Renal cortical epithelial cell (primary cell): ENCODE measurements at places on chromosomes 7 and 10. TPM values are rescaled to one million over a fixed set of nuclear protein-coding genes. Genes with fewer than 3 reads are reported as not detected.

Gene PLCE1
- 1.4 and 4.4 TPM in 2 replicates for total RNA-seq

Gene AGAP4
- total RNA-seq, result 0.35 and 5.9 TPM in 2 replicates

Gene PPP1R9A
- 32.8 and 56.6 TPM in 2 replicates for total RNA-seq

DNA sequence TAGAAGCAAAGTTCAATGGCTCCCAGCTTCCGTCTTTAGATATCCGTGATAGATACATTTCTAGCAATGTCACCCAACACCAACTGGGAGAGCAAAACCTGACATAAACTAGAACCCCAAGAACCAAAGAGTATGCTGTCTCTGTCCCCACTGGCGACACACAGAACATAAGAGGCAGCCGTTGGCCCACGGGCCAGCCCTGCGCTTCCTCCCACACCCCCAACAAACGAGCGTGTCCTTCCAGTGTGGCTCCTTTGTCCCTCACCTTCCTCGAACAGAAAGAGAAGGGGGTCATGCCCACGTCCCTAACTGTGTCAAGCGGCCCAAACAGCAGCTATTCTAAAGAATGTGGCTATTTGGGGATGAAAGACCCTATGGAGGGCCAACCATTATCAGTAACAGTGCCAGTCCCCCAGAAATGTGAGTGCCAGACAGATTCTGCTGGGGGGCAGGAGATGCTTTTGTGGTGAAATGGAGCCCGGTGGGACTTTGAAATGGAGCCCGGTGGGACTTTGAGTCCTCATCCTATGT lies 171.9 kb downstream of the USP6NL start:
- DNase-seq, result no peak

DNA sequence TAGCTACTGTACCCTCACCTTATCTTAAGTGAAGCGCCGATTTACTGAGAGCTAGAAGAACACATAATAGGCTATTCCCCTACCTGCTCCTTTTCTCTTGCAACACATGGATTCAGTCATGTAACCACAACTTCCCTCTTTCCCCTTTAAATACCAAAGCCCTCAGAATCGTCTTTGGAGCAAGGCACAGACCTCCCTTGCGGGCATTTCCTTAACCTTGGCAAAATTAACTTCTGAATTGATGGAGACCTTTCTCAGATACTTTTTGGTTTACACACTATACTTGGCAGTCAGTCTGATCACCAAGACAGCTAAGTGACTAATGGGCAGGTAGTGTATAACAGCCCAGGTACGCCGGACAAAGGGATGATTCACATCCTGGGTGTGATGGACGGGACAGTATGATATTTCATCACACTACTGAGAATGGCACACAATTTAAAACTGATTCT lies 72.7 kb upstream of the SEC61G start:
- peak; percentile 75 for DNase-seq

- no peak for DNase-seq
Observed at GRCh38 chr10:84392181-84392580, 63.8 kb downstream of the CCSER2 start.

DNA sequence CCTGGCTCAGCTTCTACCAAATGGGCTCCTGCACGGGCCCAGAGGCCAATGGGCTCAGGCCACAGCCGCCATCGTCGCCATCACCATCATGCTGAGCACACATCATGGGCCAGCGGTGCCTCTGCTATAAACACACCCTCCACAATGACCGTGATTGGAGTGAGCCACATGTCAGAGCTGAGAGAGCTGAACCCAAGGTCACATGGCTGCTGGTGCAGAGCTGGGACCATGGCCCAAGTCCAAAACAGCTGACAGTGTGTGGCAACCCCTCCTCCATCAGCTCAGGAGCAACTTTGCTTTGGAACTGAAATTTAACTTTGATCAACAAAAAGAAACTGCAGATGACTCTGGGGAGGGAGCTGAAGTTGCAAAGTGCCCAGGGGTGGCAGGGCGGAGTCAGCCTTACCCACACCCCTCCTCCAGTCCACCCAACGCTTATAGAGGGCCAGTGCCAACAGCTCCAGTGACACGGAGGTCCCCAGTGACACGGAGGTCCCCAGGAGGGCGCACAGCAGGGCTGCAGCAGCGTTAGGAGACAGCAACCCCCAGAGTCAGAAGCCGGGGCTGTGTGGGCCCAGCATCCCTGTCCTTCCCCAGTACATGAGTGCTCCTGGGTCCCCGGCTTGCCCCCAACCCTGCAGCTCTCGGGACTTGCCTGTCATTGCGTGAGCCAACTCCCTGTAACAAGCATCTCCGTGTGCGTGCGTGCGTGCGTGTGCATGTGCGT lies 249.6 kb downstream of the ELFN1 start:
- DNase-seq, result peak; percentile 38

DNA sequence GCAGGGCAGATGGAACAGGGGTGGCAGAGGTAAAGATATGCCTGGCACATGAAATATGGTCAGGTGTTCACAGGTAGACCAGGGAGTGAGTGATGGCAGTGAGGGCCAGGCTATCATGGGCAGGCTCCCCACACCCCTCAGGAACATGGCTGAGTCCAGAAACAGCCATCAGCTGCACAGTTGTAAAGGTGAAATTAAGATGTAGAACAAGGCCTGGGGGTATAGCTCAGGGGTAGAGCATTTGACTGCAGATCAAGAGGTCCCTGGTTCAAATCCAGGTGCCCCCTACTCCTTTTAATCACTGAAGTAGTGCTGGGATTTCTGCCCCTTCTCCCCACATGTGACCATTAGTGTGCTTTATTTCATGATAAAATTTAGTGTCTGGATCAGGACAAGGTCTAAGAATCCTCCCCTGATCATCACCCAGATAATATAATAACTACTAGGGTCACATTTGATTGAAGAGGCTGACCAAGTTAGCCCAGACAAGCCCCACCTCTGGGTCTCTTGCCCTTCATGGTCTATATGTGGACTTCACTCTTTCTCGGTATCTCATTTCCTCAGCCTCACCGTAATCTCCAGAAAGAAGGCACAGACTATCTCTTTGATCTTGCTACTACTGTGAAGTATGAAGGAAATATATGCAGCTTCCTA lies 69.0 kb downstream of the ZNF783 start:
- no peak for DNase-seq
